ENCODE measurements at places on chromosomes 1 and 21.

DNA sequence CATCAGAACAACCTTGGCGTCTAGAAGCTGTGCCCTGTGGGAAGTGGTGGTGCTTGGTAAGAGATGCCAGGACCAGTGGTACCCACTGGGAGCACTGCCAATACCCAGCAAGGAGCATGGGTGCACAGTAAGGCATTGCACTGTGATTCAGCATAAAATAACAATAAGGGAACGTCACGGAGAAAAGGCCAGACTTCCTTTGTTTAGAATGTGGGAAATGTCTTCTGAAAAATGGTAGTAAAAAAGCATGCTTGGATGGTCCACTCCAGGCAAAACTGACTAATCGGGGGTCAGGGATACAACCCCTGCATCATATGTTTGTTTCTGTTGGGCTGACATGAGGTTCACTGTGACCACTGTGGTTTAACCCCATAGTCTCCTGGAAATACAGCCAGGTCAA lies 14.7 kb downstream of the METTL18 start:
- no peak for DNase-seq

GRCh38 chr1:172071746-172072145 lies 230.4 kb downstream of the DNM3 start:
- no peak for DNase-seq

- DNase-seq, result no peak
Observed at GRCh38 chr1:112196008-112196588, 199.9 kb upstream of the CTTNBP2NL start.

DNA sequence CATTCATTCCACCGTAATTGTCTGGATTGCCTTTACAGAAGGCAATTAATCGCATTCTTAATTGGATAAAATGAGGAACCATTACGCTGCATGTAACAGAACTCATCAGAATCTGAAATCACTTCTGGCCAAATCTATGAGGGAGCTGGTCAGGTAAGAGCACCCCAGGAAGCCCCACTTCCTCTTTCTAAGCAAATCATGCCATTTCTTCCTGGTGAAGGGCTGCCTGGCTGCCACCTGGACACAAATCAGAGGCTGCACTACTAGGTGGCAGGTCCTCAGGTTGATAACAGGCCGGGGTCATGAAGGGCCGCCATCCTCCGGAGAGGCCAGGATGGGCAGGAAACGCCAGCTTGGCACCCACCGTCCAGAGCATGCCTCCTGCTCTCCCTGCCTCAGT lies 73.7 kb downstream of the CAPZB start:
- no peak for DNase-seq

DNA sequence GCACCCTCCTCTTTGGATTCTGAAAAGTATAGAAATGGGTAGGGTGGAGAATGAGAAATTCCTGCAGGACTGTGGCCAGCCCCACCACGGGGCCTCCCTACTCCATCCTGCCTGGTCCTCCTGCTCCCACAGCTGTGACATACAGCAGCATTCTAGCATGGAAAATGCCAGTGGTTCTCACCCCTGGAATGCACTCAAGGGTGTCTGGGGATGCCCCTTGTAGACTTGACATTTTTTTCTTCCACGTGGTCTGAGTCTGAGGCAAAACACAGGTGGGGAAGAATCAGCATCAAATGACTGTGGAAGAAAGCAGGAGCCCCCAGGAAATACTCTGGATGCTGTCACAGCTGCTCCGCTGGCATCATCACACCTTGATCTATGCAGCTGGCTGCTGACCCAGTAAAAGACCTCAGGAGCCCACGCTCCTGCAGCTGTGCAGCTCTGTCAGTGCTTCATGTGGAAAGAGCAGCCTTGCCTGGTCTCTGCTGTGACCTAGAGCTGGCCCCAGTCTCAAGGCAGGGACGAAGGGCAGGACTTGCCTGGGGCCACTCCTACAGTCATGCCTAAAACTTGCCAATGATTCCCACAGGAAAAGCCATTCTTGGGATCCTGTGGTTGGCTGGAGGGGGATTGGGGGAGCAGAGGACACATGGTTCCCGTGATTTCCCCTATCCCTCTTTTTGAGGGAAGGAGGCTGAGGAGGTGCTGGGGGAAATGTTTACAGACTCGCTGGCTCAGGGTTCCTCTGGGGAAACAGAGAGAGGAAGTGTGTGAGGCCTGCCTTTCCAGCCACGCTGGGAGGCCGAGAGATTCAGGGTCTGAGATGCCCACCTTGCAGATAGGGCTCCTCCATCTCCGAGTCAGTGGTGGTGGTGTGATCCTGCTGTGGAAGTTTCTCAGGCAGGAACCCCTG lies 10.8 kb upstream of the A3GALT2 start:
- DNase-seq, result no peak

DNA sequence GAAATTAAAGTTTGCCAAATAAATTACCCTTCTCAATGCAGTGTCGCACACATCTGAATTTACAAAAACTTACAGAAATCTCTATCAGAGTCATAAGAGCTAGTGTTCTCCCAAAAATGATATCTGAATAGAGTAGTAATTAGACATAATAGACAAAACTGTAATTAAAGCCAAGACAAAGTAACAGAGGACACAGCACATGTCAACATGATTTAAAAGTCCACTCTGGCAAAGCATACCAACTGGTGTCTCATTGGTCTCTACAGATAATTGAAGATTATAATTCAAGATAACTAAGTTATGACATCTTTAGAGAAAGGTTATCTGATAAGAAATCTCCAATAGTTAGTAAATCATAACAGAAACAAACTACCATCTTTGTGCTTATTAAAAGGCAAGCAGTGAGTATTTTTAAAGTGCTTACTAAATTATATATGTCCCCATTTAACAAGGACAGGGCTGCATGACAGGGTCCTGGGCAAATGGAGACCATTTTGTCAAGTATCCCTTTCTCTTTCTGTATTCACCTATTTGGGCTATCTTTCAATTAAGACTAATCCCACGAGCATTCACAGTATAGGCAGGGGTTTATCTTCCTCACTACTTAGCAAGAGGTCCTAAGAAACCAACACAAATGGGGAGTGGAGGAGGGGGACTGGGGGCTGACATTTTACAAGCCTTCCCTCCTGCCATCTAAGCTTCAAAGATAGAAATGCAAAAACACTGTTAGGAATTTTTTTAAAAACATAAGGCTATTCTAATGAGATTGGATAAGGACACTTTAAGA lies 26.0 kb downstream of the PTP4A2 start:
- no peak for DNase-seq

DNA sequence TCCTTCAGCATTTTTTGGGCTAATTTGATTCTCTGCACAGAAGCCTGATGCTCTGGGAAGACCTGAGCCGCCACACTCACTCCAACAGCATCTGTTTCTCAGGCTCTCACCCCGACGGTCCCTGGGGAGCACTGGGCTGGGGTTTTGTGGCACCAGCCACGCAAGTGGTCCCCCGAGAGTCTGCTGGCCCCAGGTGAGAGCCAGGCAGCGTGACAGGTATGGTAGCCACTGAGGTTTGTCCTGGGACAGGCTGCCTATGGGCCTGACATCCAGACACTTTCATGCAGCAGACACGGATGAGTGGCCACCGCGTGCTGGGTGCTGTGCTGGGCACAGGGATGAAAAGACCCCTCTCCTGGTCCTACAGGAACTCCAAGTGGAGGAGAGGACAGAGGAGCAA lies 11.0 kb downstream of the AJAP1 start:
- no peak for DNase-seq

DNA sequence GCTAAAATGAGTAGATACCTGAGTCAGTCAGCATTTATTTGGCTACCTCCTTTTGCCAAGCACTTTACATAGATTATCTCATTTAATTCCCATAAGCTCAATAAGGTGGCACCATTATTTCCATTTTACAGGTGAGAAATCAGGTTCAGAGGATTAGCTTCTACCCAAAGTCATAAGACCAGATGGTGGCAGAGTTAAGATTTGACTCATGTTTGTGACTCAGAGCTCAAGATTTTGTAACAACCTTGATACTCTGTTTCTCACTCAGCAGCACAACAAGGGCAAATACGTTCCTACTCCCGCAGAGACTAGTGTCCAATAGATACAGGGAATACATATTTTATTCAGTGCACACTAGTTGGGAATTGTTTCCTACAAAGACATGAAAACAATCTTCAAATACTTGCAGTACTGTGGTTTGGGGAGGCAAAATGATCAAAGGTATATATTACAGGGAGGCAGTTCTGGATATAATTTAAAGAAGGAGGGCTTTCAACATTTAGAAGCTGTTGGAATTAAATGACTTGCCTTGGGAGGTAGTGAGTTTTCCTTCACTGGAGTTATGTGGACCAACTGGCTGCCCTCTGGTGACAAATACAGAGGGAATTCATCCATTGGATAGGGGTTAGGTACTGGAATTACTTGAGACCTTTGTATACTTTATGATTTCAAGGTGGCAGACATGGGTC lies 3.6 kb downstream of the LEPR start:
- peak; percentile 17 for DNase-seq

GRCh38 chr1:26959722-26960624 lies at the start of gene KDF1:
KDF1 (minus strand) TSS chr1:26960468; CDS start chr1:26952380, 8,088 bp downstream.
- DNase-seq, result peak; percentile 69

- DNase-seq, result no peak
Observed at GRCh38 chr1:112778137-112778536, 63.0 kb upstream of the PPM1J start.

- DNase-seq, result no peak
Observed at GRCh38 chr1:244778344-244778743, 57.1 kb upstream of the COX20 start.

DNA sequence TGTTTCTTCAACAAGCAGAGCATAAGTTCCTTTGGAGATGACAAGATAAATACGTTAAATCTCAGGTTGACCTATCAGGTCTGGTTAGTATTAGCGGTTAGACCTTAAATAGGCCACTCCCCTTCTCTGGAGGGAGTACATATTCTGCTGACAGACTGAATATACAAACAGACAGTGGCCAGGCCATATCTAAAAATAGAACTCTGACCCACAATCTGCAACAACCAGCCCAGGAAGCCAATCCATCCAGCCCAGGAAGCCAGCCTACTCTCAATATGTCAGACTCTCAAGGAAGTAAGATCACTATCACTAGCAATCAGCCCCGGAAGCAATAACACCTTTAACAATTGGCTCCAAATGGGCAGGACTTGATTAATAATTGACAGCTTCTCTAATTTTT lies 6.7 kb downstream of the IL20 start:
- no peak for DNase-seq

DNA sequence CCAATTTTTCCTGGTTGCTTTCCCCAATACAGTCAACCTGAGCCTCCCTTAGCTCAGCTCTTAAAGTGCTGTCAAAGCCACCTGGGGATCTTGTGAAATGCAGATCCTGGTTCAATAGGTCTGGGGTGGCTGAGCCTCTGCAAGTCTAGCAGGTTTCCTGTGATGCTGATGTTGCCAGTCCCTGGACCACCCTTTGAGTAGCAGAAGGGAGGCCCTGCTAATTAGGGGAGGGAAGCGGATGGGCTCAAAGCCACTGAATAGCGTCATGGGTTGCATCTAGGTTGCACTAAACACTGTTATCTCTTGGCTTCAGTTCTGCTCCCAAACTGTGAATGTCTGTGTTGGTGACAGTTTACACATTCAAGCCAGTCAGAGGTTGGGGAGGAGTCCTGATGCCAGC lies 127.2 kb downstream of the KAZN start:
- no peak for DNase-seq
